ENCODE measurements at places on chromosomes 3 and 15.

DNA sequence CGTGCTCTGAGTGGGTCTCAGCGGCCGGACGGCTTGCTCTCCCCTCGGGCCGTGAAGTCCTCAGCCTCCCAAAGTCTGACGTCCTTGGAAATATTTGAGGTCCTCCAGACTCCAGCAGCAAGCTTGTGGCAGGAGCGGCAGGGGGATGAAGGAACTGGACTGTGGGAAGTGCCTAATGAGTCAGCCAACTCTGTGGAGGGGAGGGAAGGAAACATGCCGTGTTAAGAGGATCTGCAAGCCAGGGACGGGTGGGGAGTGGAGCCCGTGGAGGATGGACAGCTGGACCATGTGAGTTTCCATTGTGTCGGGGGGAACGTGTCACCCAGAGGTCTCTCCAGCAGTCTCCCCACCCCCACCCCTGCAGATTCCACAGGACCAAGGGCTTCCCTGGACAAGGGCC, 39.4 kb upstream of the IDH2 start:
- DNase-seq = no peak

GRCh38 chr3:136840252-136840651, 21.3 kb downstream of the SLC35G2 start:
- DNase-seq = no peak

GRCh38 chr15:43908516-43909050, 81.8 kb downstream of the WDR76 start:
- DNase-seq = no peak

DNA sequence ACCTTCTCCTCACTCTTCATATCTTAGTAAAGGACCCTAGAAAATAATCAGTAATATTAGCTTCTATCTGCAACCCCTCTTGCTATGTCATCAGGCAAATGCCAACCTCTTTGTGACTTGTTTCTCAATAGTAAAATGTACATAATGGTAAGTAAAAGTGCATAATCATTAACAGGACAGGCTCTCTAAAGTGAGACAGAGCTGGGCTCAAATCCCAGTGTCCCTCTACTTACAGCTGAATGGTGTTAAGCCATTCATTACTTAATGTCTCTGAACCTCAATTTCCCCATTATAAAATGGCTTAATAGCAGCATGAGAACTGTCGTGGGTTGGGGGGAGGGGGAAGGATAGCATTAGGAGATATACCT, 62.6 kb upstream of the ATP11B start:
- DNase-seq = no peak

DNA sequence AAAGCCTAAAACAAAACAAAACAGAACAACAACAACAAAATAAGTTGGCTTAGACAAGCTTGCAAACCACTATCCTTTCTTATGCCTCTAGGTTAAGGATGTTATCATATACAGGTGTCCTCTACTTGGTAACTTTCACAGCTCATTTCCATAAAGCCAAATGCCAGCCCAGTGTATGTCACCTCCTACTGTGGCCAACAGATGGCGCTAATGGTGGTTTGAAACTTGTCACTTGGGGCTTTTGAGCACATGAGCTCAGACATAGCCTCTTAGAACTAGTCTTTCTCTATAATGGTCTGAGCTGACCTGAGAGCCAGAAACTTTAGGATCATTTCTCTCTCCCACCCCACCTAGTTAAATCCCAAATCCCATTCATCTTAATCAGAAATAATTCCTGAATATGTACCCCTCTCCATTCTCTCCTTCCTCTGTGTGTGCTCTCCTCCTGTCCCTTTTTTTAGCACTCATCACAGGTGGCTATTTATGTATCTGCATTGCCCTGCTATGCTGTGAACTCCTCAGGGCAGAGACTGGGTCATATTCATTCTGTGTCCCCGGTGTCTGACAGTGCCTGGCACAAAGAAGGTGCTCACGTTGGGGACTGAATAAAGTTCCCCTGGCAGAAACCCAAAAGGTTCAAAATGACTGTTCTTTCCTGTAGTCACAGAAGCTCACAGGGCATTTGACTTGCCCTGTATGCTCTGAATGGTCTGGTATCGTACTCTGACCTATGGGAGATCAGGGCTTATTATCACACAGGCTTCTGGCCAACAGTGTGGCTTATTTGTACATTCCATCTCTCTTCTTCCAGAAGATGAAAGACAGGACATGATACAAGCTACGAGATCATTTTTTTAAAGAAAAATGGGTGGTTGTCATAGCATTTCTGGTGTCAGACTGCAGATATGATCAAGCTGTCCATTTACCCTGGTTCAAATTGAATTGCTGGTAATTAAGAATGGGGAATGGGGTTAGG, 319.3 kb upstream of the AZI2 start:
- DNase-seq = peak; percentile 49

DNA sequence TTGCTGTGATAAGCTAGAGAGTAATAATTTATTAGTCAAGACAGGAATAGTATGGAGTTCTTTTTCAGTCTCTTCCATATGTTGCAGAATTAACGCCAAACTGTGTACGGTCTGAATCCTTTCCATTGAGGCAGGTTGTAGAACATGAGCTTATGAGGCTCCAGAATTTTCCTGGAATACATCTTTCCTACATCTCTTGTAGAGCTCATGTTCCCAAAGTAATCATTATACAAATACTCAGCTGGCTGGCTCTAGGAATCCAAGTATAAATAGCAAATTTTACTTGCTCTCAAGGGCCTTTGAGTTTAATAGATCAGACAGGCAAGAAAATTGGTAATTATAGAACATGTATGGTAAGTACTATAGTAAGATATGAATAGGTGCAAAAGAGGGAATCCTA, 419.4 kb downstream of the RBMS3 start:
- DNase-seq = no peak

DNA sequence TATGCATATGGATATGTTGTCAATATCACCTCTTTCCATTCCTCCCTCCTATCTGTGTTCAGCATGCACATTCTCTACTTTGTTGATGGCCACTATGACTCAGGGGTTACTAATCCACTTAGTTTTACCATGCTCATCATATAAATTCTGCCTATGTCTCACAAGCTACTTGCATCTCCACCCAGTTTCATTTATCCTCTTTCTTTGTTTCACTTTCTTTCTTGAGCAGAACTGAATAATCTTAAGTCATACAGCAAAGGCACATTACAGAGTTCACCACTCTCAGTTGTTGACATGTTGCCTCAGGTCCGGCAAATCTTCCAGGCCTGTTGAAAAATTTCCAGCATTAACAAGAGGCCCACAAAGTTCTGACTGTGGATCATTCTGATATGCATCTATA, 71.5 kb downstream of the SSR3 start:
- no peak for DNase-seq

GRCh38 chr15:44029003-44029402, 166.1 kb downstream of the FRMD5 start:
- DNase-seq = peak; percentile 1

DNA sequence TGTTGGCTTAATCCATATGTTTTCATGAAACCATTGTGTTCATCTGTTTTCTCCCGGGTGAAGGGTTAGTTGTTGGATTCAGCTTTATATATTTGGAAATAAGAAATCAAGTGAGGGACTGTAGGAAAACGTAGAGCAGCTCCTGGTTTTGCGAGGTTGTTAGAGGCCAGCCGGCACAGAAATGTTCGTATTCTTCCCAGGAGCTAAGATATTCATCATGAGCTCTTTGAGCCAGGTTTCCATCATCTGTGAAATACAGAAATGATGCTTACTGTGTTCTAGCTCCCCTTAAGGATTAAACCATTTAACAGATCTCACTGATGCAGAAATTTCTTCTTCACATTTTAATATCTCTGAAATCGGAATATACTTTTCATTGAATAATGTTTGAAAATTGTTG, 235.5 kb downstream of the PTPRG start:
- DNase-seq = no peak

DNA sequence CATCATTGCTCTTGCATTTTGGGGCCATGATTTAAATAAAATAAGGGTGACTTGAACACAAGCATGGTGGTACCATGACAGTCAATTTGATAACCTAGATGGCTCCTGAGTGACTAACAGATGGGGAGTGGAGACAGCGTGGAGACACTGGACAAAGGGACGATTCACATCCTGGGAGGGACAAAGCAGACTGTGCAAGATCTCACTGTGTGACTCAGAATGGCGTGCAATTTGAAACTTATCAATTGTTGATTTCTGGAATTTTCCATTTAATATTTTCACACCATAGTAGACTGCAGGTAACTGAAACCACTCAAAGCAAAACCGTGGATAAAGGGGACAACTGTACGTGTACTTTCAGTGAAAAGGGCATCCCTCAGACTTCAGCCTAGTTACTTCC, 25.5 kb downstream of the MCCC1 start:
- no peak for DNase-seq

DNA sequence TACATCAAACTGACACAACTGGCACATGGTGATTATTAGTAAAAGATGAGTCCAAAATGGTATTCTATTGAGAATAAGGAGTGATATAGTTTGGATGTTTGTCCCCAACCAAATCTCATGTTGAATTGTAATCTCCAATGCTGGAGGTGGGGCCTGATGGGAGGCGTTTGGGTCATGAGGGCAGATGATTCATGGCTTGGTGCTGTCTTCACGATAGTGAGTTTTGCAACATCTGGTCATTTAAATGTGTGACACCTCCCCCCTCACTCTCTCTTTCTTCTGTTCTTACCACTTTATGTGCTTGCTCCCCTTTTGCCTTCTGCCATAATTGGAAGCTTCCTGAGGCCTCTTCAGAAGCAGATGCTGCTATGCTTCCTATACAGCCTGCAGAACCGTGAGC, 90.6 kb downstream of the RSL24D1 start:
- no peak for DNase-seq

DNA sequence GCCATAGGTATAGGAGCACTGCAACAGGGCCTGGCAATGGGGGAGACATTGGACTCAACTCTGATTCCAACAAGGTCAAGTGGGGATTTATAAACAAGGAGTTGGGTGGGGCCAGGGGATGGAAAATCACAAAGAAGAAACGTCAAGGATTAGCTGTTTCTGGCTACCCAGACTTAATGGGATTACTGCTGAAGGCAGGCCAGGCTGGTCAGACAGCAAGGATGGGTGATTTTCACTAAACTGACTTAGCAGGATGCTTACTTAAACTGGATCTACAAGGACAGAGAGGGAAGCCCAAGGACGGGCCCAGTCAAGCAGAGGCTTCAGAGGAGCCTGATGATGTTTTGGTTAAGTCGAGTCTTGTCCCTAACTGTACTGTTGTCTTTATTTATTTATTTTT, 76.2 kb downstream of the USP13 start:
- DNase-seq = no peak

- peak; percentile 70 for DNase-seq
These were observed at the start of gene WWTR1 for GRCh38 chr3:149657926-149658743. Gene WWTR1 (minus strand): TSS chr3:149658025. CDS start chr3:149657306, 719 bp downstream.

GRCh38 chr3:130904491-130904890, 10.6 kb downstream of the ATP2C1 start:
- DNase-seq = no peak

GRCh38 chr3:146970236-146970635, 365.1 kb upstream of the PLSCR5 start:
- DNase-seq = no peak

- no peak for DNase-seq
These were observed 1.2 kb downstream of the SPINT1 start for GRCh38 chr15:40845036-40845435.

- DNase-seq = no peak
These were observed 48.9 kb upstream of the CPNE4 start for GRCh38 chr3:132083583-132084279.

- no peak for DNase-seq
These were observed 33.9 kb upstream of the HHATL start for GRCh38 chr3:42736531-42736930.

DNA sequence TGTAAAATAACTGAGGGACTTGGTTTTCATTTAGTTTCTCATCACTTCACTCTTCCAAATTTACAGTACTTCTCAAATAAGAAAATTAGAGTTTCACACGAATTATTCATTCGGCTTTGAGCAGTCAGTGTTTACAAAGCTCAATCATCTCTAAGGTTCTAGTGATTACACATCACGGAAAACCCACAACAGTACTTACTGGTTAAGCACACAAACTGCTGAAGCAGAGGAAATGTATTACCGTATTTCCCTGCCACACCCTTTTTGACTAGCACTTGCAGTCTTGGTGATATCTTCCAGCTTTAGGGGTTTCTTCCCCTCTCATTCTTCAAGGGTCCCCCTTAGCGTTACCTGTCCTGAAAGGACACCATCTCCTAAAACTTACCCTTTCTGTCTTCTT, 164.8 kb upstream of the CDIN1 start:
- DNase-seq = no peak

GRCh38 chr3:39631136-39631535, 163.7 kb downstream of the MOBP start:
- DNase-seq = no peak

DNA sequence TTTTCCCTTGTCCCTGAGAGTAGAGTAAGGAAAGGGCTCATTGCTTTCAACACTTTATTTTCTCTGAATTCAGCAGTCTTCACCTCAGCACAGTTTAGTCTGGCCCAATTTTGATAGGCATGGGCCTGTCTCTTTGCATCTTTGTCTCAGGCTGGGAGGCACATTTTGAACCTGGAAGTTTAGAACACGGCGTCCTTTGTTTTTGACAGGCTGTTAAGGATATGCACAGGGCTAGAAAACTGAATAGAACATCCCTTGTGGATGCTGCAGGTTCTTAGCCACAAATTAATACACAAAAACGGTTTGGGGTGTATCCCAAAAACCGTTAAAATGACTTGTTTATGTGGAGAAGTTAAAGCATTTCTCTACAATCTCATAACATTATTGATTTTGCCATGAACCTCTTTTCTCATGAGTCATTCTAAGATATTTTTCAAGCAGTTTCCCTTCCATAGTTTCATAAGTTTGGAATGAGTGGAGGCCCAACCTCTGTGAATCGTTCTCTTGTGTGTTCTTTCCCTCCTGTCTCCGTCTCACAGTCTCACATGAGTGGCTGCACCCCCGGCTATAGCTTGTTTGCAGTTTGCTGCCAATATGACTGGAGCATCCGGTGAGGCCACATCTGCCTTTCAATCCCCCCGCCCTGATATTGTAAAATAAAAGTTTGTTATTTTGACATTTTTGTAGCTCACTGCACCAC, 192.9 kb upstream of the EIF1B start:
- DNase-seq = no peak

DNA sequence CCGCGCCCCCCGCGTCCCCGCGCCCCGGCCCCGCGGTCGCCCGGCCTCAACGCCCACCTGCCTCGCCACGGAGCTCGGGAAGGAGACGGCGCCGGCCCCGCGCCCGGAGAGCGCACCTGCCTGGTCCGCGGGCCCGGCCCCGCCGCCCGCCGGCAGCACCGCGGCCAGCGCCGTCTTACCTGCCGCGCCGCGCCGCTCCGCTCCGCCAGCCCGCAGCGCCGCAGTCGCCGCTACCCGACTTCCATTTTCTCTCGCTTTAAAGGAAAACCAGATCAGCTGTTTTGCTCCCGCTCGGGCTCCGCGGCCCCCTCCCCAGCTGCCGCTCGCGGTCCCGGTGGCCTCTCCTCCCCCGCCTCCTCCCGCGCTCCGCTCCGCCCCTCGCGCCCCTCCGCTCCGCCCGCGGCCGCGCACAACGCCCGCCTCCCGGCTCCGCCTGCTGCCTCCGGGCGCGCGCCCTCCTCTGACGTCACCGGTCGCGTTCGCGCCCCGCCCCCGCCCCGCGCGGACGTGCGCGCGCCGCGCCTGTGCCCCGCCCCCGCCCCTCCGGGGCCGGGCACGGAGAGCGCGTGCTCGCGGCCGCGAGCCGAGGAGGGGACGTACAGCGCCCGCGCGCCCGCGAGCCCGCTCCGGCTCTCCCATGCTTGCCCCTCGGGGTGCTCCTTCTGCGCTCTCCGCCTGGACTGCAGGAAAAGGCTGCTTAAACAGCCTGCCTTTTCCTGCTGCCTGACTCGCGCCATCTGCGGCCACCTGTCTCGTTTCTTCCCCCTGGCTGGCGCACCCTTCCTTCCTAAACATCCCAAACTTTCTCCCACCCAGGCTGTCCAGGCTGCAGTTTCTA, 159.8 kb upstream of the CHRNA7 start:
- DNase-seq = peak; percentile 70
